NCI-H460 (cell line): ENCODE measurements at places on chromosomes 2 and 18. TPM values are rescaled to one million over a fixed set of nuclear protein-coding genes. Genes with fewer than 3 reads are reported as not detected.

DNA sequence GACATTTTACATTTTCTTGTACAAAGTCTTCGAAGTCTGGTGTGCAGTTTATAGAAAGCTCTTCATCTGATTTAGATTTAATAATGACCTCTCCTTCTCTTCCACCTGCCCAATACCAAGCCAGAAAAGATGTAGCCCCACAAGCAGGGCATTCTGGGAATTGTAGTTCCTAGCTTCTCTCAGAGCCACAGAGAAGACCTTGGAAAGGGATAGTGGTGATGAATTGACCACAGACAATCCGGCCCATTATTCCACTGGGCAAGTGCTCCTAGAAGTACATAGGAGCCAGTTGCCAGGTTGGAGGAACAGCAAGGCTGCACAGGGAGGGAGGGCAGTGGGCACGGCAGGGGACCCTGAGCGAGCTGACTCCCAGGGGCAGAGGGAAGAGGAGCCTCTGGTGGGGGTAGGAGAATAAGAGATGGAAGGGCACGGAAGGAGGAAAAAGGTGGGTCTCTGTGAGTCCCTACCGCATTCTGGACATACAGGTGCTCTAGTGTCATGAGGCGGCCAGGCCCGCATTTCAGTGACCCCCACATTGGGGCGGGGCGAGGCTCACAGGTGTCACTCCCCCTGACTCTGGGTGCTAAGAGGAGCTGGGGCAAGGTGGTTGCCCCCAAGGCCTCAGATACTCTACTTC lies 152.5 kb upstream of the HAAO start:
- DNase-seq, result no peak

GRCh38 chr2:238387332-238387731 lies 39.4 kb upstream of the ASB1 start:
- no peak for DNase-seq

GRCh38 chr2:179106342-179106675 lies 56.4 kb upstream of the CCDC141 start:
- no peak for DNase-seq

DNA sequence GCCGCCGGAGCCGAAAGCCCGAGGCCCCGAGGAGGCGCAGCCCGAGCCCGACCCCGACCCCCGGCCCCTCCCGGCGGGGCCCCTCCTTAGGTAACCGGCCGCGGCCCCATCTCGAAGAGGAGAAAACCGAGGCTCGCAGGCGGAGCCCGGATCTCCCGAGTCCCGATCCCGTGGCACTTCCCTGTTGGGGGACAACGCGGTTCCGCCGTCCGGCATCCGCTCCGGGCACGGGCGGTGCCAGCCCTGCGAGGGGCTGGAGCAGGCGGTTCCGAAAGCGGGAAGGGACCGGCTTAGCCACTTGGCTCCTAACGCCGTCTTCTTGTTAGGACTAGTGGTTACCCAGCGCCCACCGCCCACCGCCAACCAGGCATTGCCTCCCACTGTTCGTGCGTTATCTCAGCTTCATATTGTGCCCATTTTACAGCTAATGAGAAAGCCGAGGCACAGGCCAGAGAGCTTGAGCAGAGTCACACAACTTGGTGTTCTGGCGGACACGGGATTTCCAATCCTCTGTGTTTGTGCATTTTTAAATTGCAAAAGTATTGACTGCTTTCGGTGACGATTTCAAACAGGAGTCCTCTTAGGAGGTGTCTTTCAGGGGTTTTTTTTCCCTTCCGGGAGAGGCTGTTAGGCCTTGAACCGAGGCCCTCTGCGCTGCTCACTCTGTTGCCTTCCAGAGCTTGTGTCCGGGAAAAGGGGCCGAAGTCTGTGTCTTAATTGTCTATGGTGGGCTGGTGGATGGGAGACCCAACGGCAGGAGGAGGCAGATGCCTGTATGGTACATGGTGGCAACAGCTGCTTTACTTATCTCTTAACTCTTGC lies 562 bp downstream of the CENPA start:
- DNase-seq, result no peak

DNA sequence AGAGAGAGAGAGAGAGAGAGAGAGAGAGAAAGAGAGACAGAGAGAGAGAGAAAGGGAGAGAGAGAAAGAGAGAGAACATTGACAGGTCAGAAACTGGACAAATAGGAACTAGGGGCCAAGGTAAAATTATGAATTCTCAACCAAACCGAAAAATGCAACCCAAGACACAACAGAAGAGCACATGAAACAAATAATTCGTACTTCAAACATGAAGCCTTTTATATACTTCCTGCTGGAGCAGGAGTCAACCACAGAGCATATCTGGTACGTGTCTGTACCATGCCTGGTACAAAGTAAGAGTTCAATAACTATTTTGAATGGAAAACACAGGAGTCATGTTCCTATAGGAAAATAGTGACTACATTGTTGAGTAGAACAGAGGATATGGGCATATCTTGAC lies 6.5 kb upstream of the VPS54 start:
- DNase-seq, result no peak

GRCh38 chr2:31125918-31126695 lies 12.1 kb downstream of the GALNT14 start:
- DNase-seq, result no peak

DNA sequence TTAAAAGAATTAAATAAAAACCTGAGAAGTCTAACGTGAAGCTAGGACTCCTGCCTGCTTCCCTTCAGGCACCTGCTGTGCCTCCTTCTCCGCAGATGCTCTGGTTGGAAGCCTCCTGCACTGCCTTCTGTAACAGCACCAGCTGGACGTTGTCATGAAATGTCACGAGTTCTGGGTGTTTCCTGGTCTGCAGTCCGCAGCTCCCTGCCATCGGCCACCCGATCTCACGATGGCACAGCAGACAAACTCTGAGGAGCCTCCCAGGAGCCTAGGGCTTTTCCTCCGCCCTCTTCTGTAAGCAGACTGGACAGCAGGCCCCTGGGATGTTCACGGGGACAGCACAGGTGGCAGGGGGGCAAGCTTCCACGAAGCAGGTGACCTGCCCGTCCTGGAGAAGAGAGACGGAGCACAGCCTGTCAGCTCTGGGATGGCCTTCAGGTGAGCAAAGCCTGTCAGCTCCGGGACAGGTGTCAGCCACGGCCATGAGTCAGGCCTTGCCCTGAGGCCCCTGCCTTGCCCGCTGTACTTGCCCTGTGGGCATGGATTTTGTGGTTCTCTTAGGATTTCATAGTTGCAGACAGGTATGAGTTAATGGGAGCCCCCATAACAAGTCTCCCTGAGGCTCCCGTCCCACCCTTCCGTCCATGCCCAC lies 110.3 kb downstream of the PXDN start:
- no peak for DNase-seq

GRCh38 chr18:11600321-11600720 lies 9.1 kb upstream of the SLC35G4 start:
- no peak for DNase-seq

GRCh38 chr18:44715245-44715644 lies 34.6 kb downstream of the SETBP1 start:
- DNase-seq, result no peak

DNA sequence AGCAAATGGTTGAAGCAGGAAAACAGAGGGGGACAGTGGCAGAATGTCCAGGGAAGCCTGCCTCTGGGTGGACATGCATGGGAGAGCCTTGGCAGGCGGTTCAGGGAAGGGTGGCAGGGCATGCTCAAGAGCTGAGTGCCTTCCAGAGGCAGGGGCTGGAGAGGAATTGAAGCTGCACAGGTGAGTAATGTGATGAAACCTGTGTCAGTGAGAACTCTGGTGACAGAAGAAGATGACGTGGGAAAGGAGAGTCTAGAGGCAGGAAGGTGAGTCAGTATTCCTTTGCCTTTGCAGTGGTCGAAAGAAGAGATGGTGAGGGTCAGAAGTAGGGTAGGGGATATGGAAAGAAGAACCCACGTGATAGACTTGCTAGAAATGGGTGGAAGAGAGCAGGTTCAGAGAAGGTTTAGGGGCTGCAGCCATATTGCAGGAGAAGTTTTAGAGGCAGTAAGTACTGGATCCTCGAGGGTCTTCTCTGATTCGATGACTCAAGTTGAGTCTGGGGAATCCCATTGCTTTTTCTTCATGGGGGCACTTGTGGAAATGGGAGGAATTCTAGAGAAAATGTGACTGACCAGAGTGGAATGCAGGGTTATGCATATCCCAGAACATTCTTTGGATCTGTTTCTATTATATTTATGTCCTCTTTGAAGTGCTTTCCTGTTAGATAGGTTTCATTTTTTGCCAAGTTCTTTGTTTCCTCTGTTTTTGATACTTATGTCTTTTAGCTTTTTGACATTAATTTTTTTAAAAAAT lies 37.4 kb downstream of the TMEM87B start:
- no peak for DNase-seq

DNA sequence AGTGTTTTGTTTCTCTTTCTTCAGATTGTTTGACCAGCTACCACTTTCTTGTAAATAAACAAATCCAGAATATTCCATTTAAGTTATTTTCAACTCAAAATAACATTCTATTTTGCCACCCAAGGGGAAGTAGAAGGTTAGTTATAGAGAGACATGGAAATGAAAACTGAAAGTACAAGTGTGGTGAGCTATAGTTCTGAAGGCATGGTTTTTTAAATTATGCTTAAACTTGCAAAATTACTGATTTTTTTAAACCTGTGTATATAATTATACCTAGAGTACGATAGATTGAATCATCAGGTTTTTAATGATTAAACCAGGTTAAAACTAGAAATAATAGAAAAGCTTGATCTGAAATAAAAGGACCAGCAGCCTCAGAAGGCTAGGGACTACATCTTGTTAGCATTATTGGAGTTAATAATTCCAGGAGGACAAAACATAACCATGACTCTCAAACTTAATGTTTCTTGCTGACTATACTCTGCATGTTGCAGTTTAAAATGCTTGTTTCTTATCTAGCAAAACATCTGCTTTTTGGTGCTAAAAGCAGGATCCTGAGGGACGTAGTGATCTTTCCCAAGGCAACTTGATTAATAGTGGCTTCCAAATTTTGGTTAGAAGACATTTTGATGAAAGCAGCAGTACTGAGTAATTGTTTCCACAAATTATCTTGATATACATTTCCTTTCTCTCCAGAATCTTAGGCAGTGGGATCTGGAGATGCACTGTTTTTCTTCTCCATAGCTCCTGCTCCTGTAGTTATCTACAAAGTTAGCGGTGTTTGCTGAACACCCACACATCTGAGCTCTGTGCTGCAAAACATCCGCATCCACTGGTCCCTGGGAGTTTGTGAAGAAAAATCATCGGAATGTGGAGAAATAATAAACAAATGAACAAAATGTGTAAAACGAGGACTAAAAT lies 327.2 kb upstream of the PKDCC start:
- DNase-seq, result no peak

DNA sequence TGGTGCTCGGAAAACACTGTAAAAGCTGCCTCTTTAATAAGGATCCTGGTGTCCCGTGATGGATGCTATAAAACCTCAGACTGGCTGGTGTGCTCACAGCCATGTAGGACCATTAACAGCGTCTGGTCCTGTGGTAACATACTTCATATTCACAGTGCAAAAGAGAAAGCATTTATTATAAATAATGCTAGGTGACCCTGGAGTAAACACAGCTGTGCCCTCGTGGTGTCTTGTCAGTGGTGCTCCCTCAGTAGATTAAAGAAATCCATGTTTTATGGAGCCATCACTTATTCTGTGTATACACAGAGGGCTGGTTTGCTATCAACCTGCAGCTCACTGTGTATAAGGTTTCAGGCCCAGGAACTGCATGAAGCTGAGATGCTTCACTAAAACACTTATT lies 106.9 kb downstream of the CDK15 start:
- DNase-seq, result no peak

DNA sequence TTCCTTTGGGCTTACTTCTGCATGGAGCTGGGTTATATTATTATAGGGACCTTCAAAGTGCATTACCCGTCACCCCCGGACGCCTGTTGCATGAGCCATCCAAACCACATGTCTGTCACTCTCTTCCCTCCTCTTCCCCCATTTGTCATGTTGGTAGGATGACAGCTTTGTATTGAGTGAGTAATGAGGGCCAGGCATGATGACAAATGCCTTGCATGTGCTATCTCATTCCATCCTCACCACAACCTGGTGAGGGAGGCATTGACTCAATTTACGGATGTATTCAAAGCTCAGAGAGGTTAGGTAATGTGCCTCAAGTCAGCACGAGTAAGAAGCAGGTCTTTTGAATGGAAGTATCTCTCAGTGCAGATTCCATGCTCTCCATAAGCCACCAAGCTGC lies 510.5 kb upstream of the TNP1 start:
- DNase-seq, result no peak

GRCh38 chr2:75808793-75809535 lies 98.2 kb upstream of the GCFC2 start:
- no peak for DNase-seq

DNA sequence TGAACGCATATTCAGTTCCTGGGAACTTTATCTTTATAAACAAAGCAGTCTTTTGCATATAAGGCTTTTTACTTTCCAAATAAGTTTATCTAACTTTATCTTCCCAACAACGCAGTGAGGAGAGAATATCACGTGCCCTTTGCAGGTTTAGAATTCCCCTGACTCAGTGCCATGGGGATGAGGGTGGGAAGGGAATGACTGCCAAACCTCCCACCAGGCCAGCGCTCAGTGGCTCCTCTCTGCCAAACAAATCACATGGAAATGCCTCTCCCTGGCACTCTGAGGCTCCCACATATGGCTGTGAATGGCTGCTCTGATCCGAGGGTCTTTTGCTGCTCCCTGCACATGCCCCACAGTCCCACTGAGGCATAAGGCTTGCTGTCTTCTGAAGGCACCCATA lies 158.3 kb downstream of the DNAH6 start:
- DNase-seq, result no peak

The TMEM200C gene
- 1.9 and 3.8 TPM in 2 replicates for total RNA-seq

The WNT6 gene
- not detected in 2 replicates for total RNA-seq

The ACMSD gene
- not detected in 2 replicates for total RNA-seq

The UBXN4 gene
- 71.4 and 85.9 TPM in 2 replicates for total RNA-seq

The LYG2 gene
- total RNA-seq, result not detected in 2 replicates

The KLHL30 gene
- 0.05 TPM in 1 of 2 replicates, not detected in the other for total RNA-seq
